ENCODE measurements at places on chromosomes 6 and 20.

DNA sequence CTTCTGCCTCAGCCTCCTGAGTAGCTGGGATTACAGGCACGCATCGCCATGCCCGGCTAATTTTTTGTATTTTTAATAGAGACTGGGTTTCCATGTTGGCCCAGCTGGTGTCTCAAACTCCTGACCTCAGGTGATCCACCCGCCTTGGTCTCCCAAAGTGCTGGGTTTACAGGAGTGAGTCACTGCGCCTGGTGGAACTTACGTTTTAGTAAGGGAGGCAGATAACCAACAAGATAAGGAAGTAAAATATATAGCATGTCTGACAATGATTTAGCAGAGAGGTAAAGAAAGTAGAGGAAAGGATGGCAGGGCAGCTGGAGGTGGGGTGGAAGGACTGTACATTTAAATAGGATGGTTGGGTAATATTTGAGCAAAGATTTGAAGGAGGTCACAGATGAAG is 12.8 kb upstream of the MYMX start:
- no peak for ATAC-seq

GRCh38 chr6:106745824-106746582 is 116.6 kb downstream of the QRSL1 start:
- no peak for ATAC-seq

DNA sequence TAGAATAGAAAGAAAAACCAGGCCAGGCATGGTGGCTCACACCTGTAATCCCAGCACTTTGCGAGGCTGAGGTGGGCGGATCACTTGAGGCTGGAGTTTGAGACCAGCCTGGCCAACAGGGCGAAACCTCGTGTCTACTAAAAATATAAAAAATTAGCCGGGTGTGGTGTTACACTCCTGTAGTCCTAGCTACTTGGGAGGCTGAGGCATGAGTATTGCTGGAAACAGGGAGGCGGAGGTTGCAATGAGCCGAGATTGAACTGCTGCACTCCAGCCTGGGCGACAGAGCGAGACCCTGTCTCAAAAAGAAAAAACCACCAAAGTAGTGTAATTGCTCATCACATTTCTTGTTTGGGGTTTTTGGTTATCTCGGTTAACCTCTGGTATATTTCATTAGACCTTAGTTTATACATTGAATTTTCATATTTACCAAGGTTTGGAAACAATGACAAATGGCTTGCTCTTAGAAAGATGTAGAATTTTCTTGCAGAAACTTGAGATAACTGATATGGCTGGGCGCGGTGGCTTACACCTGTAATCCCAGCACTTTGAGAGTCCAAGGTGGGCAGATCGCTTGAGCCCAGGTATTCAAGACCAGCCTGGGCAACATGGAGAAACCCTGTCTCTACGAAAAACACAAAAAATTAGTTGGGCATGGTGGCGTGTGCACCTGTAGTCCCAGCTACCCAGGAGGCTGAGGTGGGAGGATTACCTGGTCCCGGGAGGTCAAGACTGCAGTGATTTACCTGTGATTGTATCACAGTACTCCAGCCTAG is 14.2 kb downstream of the ITCH start:
- ATAC-seq: no peak

DNA sequence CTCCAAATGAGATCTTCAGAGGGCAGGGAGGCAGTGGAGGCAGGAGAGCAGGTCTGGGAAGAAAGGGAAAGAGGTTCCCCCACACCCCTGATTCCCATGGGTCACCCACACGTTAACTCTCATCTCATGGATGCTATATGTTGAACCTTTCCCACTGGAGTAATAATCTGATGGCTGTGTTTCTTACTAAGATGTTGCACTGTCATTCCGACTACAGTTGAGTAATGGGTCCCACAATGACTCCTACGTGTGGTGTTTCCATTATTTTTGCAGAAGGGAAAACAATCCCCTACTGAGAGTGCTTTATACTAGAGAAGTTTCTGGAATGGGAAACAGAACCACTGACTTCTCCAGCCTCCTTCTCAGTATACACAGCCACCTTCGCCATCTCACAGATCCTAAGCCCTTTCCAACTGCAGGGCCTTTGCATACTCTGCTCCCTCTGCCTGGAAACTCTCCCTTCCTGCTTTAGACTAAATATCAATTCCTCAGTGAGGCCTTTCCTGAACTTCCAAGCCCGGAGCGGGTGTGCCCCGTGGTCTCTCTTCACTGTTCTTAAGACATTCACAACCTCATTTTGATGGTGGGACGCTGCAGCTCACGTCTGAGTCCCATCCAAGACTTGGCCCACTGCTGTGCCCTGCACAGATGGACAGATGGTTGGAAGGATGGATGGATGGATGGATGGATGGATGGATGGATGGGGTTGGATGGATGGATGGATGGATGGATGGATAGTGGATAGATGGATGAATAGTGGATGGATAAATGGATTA is 238.6 kb upstream of the PMEPA1 start:
- ATAC-seq: no peak
